ENCODE measurements at places on chromosomes 16 and 17. TPM values are rescaled to one million over a fixed set of nuclear protein-coding genes. Genes with fewer than 3 reads are reported as not detected.

Gene LITAF
- 133 TPM for polyA plus RNA-seq

Gene SHISA9
- polyA plus RNA-seq: 2.9 TPM

Gene NT5M
- 3.7 TPM for polyA plus RNA-seq

Gene SLC7A6OS
- polyA plus RNA-seq: 16.0 TPM

Gene TEX14
- 0.17 TPM for polyA plus RNA-seq
